ENCODE measurements at places on chromosomes 2 and 18.

DNA sequence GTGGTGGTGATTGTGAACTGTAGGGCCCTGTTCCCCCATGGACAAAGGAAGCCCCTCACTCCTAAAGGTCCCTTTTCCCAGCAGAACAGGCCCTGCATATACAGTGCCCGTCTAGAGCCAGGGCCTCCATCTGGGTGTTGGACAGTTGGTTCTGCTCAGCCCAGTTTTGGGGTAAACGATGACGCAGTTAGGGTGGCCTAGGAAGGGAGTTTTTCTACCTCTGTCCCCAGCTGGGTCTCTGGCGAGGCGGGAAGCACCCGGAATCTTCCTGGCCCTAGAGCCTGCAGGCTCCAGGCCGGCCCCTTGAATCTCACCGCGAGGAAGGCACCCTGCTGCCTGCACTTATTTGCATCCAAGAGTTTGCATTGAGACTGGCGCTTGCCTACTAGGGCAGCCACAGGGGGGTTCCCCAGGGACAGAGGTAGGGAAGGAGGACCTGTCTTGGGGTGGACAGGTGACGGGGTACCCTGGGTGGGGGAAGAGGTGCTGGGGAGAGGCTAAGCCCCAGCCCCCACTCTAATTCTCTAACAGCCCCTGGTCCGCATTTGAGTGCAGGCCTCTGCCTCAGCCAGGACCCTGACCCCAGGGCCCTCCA is 529 bp upstream of the MTA3 start:
- DNase-seq: no peak

DNA sequence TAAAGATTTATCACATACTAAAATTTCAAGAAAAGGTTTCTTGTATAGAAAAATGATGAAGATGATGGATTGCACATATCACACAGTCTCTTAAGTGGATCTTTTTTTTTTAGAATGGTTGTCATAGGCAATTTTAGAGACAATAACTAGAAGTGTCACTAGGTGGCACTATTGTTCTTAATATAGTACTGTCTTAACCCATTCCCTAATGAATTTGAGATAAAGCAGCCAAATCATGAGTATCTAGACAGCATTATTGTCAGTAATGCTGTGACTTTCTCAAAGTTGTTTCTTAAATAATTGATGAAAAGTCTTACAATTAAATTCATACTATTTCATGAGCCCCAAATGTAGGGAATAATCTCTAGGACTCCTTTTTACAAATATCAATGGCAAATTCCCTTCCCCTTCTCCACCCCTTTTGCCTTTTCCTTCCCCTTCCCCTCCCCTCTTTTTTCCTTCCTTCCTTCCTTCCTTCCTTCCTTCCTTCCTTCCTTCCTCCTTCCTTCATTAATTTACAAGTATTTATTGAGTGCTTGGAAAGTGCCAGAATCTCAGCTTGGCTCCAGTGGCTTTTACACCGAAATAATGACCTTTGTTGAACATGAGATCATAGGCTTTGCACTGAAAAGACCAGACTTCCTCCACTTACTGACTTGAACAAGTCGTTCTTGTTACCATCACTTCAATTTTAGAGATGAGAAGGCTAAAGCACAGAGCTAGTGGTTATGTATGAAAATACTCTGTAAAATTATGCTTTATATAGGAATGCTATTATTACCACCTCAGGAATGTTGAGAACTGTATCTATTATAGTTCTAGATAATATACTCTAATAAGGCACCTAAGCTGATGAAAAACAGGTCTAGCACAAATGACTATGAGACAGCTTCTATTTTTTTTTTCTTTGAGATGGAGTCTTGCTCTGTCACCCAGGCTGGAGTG is 19.8 kb downstream of the MYL12B start:
- DNase-seq: no peak

DNA sequence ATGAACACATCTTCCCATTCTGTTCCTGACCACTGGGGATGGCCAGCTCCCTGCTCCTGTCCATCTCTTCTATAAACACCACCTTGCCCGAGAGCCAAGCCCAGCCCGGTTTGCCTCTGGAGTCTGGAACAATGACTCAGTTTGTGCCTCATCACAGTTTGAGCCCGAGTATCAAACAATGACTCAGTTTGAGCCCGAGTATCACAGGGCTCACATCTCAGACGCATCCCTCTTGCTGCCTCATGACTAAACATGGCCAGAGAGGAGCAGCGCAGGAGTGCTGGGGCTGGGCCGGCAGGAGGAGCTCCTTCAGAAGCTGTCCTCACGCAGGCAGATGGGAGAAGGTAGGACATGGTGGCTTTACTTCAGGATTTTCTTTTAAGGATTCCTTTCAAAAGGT is 68.7 kb downstream of the PXDN start:
- DNase-seq: no peak

GRCh38 chr2:231554748-231555545 is 24.7 kb upstream of the NMUR1 start:
- peak; percentile 50 for DNase-seq

DNA sequence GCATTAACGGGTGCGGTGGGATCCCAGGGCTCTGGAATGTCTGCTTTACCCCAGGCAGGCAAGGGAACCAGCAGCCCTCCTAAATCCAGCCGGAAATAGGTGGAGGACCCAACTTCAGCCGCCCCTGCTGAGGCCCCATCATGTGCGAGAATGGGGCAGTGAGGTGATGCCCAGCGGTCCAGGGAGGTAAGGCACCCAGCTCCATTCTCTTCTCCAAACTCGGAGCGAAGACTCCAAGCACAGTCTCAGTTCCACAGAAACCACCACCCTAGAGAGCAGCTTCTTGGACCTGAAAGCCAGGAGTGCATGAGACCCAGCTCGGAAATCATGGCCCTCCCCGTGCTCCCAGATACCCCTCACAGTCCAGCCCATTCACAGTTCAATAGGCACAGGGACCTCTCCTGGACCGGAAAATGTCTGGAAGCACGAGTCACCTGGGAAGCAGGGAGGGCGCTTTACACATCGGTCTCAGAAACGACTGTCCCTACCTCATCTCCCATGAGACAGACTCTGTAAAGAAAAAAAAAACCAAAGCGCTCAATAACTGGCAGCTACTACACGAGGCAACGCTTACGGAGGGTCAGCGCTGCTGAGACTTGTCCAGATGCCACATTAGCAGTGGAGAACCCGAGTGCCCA is 2.0 kb downstream of the SDC1 start:
- no peak for DNase-seq
